Midbrain (tissue), 1 donor: ENCODE measurements at places on chromosomes 6 and 20.

DNA sequence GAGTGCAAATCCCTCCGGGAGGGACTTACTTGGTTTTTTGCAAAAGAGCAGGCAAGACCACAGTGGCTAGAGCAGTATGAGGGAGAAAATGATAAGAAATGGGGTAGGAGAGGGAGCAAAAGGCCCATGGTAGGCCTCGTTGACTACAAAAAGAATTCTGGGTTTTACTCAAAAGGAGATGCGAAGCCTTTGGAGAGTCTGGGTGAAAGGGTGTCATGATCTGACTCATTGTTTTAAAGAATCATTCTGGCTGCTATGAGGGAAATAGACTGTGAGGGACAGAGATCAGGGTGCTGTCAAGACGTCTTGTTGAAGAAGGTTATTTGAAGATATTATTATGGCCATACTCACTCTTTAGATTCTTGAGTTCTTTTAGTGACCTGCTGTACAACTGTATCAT lies 13.0 kb downstream of the TBC1D32 start:
- no peak for DNase-seq

DNA sequence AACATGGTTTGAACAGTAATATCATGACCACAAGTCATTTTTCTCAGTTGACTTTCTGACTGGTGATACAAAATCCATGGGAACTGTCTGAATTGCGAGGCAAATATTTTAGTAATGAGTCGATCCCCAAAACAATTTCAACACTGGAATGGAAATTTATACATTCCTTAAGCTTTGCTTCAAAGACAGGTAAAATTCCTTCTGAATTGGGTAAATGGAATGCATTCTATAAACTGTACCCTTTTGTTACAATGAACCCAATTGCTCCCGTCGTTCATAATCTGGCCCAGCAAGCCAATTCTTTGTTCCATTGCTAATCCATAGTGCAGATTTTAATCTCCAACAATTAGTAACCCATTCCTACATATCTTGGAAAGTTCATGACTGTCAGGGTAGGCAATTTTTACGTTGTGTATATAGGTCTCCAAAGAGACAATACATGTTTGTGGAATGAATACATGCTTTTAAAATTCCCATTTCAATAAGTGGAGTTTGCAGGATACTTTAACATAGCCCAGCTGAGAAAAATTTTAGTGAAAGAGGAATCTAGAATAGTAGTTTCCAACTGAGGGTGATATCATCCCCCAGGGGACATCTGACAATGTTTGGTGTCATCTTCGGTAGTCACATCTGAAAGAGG lies 32.7 kb downstream of the CYP24A1 start:
- no peak for DNase-seq

GRCh38 chr6:144712541-144712940 lies 427.4 kb downstream of the UTRN start:
- no peak for DNase-seq

DNA sequence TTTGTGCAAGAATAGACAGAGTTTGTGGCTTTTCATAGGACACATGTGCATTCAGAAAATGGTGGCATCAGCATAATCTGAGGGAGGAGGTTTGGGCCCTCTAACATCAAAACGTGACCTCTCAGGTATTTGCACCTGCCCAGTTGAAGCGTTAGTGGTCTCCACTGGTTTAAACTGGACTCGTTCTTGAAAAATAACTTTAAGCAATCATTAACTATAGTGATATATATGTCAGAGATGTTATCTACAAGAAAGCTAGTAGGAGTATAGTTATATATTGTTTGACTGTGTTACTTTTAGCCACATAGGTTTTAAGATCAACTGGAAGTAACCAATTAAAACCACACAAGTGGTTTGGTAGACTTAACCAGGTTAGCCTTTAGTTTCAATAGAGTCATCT lies 607.4 kb downstream of the MAFB start:
- DNase-seq, result no peak

DNA sequence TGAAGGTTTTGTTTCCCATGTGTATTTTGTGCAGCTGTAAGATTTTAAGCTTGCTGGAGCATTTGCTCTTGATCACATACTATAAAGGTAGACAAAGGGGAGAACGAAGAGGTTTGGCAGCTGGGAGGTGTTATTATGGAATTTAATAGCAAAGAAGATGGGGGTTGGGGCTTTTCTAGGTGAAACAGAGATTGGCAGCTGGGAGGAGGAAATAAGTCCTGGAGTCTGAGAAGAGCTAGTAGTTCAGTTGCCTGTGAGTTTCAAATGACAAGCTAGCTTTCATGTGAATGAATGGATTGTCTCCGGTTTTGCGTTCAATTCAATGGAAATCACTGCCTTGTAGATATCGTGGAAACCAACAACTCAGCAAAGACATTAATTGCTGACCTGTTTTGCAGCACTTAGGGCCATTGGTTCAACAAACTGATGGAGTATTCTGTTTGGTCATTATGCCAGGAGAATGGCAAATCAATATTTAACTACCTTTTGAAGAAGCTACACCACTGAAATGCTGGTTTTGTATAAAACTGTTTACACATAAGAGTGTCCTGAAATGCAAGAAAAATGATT lies 38.1 kb upstream of the FLRT3 start:
- no peak for DNase-seq

- no peak for DNase-seq
Measured at GRCh38 chr6:108363113-108363512, 68.3 kb downstream of the AFG1L start.

DNA sequence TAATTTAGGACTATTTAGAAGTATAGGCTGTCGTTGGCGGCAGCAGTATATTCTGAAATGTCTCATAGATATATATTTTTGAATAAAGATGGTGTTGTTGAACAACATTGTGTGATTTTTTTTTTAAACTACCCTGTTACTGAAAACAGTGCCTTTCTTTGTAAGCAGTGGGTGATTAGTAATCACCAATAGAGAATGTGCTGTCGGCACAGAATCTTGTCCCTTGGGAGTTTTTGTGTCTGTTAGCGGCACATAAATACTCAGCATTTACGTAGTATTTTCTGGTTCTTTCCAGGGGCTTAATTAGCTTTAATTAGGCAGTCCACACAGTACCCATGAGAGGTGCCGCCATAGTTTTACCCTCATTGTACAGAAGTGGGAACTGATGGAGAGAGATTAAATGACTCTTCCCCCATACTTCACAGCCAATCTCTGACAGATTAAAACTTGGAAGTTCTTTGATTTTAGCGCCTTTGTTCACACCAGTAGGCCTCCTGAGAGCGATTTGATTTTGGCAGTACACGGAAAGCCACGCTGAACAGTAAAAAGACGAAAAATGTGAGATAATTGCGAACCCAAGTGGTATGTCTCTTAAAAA lies 58.8 kb downstream of the RPRD1B start:
- DNase-seq, result no peak

DNA sequence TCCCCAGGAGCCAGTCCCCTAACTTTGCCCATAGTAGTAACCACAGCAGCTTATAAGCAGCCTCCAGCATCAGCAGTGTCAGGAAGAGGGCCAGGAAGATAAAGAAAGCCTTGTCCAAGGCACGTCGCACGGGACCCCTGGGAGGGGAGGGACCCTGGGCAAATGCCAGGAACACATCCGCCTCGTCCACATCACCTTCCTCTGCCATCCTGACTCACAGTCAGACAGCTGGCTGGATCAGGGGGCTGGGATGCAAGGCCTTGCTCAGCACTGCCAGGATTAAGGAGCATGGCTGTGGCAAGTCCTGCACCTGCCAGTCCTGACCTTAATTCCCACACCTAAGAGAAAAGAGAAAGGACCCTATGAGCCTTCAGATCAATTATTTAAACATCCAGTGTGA lies 11.5 kb upstream of the ZBTB22 start:
- DNase-seq, result no peak

GRCh38 chr20:11521476-11522365 lies 396.0 kb upstream of the BTBD3 start:
- no peak for DNase-seq

- peak; percentile 60 for DNase-seq
Measured at GRCh38 chr6:169701311-169701953, 397 bp downstream of the WDR27 start.

GRCh38 chr20:57614490-57615444 lies 5.5 kb downstream of the ZBP1 start:
- no peak for DNase-seq

- no peak for DNase-seq
Measured at GRCh38 chr20:47008842-47009518, 114.3 kb downstream of the EYA2 start.

DNA sequence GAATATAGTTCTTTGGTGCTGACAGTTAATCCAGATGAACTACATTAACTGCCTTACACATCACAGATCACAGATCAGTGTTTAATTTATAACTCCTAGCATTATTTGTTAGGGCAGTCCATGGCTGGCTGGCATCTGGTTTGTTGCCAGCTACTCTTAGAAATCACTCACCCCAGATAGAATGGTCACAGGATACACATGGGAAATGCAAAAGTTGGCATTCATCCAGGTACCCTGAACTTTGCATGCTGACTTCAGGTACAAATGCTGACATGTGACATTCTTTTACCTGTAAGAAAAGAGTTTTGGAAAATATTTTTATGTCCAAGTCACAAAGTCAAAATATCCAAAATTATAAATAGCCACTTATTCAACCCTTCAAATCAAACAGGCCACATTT lies 20.2 kb downstream of the FBXL4 start:
- DNase-seq, result no peak

GRCh38 chr6:50959081-50959641 lies 140.5 kb downstream of the TFAP2B start:
- no peak for DNase-seq

- DNase-seq, result no peak
Measured at GRCh38 chr6:63792736-63793464, 157.3 kb downstream of the PHF3 start.

GRCh38 chr6:16238963-16239797 lies 793 bp downstream of the GMPR start:
- DNase-seq, result peak; percentile 75

DNA sequence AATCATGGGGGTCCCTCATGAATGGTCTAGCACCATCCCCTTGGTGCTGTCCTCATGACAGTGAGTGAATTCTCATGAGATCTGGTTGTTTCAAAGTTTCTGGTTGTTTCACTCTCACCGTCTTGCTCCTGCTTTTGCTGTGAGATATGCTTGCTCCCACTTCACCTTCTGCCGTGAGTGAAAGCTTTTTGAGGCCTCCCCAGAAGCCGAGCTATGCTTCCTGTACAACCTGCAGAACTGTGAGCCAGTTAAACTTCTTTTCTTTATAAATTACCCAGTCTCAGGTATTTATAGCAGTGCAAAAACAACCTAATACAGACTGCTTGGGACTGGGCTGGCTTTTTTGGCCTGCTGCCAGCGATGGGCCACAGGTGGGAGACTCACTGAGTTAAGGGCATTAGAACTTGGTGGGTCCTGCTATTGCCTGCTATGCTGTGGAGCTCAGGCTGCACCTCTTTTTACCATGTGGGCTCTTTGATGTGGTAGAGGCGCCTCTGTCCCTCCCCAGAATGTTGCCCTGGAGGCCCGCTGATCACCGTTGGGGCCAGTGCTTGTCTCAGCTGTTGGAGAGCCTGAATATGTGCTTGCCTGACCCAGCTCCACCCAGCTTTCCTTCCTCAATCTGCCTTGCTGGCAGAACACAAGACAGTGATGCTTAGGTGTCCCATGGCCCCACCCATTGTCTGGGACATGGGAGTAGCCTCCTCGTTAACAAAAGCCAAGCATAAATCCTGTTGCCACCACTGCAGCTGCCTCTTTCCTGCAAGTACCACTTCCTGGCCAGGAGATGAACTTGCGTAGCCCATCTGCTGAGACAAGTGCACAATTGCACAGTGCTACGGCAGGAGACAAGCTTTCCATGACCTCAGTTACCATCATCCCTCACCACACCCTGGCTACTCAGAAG lies 47.1 kb downstream of the IGF2R start:
- DNase-seq, result no peak

DNA sequence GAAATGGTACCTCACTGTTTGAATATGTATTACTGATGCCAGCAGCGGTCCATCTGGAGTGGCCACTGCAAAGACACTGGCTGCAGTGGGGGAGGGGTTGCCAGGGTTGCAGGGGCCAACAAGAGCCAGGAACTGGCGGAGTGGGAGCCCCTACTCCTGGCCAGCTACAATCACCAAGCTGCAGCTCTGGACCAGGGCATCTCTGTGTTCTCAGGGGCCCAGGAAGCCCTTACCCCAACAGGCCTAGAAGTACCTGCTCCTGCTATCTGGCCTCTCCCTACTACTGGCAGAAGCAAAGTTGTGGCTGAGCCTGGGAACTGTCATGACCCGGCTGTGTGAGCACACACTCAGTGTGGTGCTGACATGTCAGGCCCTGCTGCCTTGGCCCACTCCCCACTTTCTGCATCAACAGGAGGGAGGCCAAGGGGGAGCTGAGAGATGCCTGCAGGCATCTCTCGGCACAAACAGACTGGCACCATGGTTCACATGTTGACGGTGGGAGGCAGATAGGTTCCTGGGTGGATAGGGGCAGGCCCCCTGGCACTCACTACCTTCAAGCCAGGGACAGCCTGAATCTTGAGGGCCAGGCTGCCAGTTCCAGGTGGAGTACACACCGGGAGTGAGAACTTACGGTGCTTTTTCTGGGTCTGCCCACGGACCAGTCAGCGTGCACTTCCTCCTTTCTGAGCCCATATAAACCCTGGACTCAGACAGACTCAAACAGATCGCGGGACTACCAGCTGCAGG lies 1188.0 kb downstream of the GRIK2 start:
- no peak for DNase-seq

GRCh38 chr20:21074605-21075336 lies 31.4 kb downstream of the LINC00237 start:
- DNase-seq, result no peak

DNA sequence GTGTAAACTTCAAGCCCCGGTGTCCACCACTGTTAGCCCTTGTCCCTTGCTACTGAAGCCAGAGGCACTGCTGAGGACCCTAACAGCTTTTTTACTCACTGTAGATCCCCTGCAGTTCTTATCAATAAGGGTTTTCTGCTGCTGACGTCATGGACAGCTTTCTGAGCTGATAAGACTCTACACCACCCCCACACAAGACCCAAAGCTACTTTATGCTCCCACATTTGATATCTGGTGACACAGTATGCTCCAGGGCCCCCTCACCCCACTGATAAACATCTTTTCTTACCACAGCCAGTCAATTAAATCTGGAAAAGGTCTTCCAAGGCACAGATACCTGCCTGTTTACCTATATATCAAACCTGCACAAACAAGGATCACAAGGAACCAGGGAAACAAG lies 65.3 kb downstream of the NUS1 start:
- DNase-seq, result no peak

GRCh38 chr6:113732384-113732966 lies 124.7 kb upstream of the MARCKS start:
- DNase-seq, result peak; percentile 58

GRCh38 chr6:167892835-167893815 lies 66.4 kb downstream of the AFDN start:
- DNase-seq, result no peak

DNA sequence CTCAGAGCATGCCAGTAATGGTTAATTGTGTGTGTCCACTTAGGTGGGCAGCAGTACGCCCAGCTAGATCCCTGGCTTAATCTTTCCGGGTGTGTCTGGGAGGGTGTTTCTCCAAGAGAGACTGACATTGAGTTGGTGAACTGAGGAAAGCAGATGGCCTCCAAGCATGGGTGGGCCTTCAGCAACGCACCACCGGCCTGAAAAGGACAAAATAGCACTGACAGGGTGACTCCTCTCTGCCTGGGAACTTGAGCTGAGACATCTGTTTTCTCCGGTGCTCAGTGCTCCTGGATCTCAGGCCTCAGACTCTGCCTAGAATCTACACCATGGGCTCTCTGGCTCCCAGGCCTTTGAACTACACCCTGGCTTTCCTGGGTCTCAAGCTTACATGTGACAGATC lies 43.2 kb downstream of the C6orf118 start:
- DNase-seq, result no peak
